ENCODE measurements at places on chromosomes 1 and 21.

DNA sequence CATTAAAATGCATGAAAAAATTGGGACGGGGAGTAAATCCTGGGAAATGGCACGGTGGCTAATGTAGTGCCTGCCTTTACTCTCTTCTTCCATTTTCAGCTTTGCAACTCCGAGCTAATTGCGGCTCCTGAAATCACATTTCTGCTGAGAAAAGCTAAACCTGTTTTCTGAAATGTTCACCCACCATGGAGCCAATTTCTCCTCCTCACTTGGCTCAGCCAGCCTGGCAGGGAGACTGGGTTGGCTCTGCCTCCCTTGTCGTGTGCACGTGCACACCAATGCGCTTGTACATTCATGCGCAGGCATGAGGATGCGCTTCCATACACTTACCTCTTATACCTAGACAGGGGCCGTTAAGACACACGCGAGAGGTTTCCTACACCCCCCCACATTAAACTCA, 165.4 kb downstream of the PLXNA2 start:
- no peak for DNase-seq

- DNase-seq: no peak
These were observed 12.2 kb upstream of the ACADM start for GRCh38 chr1:75712306-75712705.

GRCh38 chr1:18634276-18634675, 3.6 kb downstream of the PAX7 start:
- no peak for DNase-seq

DNA sequence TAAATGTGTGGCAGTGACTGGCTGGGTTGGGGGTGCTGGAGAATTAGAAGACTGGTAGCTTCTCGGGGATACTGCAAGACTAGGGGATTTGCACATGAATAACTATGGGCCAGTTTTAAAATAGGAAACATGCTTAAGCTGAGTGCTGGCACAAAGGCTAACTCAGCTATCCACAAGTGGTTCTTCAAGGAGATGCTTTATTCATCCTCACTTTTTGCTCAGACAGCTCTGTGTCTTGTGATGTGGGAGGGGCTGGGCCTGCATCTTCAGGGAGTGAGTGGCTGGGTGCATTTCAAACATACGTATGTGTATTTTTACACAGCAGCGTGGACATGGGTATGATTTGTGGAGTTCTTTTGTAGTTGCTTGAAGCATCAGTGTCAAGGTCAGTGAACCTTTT, 2.3 kb downstream of the COQ8A start:
- DNase-seq: no peak

DNA sequence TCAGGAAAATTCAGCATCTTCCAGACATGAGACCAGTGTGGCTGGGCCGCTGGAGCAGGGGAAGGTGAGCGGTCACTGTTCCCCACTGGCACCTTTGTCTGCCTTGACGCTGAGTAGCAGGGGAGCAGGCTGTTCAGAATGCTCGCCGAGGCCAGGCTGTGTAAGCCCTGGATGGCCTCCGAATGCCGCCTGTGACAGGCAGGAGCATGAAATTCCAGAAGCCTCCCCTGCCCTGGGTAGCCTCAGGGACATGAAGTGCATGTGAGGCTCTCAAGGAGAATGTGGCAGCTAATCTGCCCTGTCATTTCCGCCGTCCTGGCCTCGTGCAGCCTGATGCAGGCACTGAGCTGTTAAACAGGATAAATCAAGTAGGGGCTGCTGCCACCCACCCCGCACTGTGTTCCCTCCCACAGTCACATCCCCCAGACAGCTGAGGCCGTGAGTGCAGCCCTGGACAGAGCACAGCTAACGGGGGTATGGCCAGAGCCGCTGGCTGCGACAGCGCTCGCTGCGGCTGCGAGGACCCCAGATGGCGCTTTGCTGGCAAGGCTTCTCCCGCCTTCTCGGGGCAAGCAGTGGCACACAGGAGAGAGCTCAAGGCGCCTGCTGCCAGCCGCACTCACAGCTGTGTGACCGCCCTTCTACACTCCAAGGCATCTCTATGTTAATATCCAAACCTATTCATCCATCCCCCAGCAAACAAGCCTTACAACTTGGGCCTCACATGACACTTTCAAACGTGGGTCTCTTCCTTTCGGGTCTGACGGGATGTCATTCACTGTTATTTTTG, 105.0 kb upstream of the COL6A1 start:
- DNase-seq: no peak

- DNase-seq: no peak
These were observed 11.7 kb upstream of the SYPL2 start for GRCh38 chr1:109454497-109455133.

- no peak for DNase-seq
These were observed 93.6 kb downstream of the SNRPE start for GRCh38 chr1:203954788-203955552.

DNA sequence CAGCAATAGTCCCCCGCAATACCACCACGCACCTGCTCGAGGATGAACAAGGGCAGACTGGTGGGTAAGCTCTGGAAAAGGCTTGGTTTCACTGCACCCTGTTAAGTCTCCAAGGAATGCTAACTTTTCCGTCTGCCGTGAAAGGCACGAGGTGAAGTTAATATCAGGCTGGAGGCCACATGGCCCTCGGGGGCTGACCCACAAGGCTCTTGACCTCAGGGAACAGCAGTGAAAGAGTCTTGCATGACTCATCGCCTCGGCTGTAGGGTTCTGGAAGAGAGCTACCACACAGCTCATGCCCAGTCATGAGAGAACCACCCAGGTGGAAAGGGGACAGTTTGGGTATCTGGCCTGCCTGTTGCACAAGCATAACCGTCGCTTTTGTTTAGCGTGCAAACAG, 24.7 kb downstream of the SCCPDH start:
- DNase-seq: no peak

GRCh38 chr1:214123061-214123784, 135.4 kb downstream of the PROX1 start:
- peak; percentile 22 for DNase-seq

Measured in neural crest cell (in vitro differentiated cells).